Lower lobe of right lung (tissue), 2 donors: ENCODE measurements at places on chromosomes 3 and 15. TPM values are rescaled to one million over a fixed set of nuclear protein-coding genes. Genes with fewer than 3 reads are reported as not detected.

DNA sequence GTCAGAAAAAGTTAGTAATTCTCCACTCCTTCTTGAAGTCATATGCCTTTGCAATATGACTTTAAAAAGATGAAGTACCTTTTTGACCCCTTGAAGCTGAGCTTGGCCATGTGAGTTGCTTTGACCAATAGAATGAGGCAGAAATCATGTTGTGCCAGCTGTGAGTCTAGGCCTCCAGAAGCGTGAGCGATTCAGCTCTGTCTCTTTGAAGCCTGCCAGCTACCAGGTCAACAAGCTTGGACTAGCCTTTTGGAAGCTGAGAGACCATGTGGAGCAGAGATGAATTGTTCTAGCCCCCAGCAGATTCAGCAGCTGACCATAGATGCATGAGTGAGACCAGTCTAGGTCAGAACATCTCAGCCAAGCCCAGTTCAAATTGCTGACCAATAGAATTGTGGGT, 69.8 kb upstream of the EOMES start:
- no peak for DNase-seq

GRCh38 chr15:25415707-25416106, 23.1 kb downstream of the UBE3A start:
- DNase-seq = no peak

- DNase-seq = no peak
Measured at GRCh38 chr3:39094851-39095677, 12.4 kb downstream of the GORASP1 start.

DNA sequence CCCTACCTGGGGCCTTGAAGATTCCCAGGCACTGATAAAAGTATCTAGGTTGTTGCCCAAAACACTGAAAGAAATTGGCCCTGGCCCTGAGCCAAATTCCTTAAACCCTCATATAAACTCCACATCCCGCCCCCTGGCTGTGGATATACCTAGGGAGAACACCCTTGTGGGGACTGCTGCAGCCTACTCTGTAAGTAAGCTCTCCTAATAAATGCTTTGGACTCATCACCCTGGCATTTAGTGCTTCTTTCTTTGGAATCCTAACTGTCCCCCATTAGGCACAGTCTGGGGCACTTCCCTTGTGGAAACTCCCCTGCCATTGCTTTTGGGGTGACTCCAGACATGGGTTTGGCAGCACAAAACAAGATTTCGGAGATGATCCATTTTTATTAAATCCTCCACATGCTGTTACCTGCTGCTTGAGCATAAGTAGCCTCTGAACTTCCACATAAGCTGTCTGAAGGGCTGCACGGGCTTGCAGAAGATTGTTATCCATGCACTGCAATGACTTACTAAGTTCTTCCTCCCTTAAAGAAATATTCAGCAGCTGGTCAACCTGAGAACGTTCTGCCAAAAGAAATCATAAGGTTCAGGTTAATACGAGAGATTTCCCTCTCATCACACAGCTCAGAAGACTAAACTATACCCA, 46.4 kb downstream of the ZNF106 start:
- no peak for DNase-seq

GRCh38 chr3:87426918-87427317, 150.5 kb upstream of the POU1F1 start:
- no peak for DNase-seq

The BBS4 gene
- 18.5 TPM for total RNA-seq

The WDR49 gene
- total RNA-seq = 13.9 TPM
